ENCODE measurements at places on chromosomes 3 and 15. TPM values are rescaled to one million over a fixed set of nuclear protein-coding genes. Genes with fewer than 3 reads are reported as not detected.

HRG gene
- not detected for total RNA-seq

GPR27 gene
- total RNA-seq, result 0.33 TPM

C3orf52 gene
- total RNA-seq, result 129 TPM

ENTPD3 gene
- total RNA-seq, result 12.2 TPM

U2SURP gene
- 68.2 TPM for total RNA-seq

MESP1 gene
- total RNA-seq, result 4.3 TPM

LIPC gene
- 2.3 TPM for total RNA-seq

MED12L gene
- total RNA-seq, result 0.78 TPM

DNA sequence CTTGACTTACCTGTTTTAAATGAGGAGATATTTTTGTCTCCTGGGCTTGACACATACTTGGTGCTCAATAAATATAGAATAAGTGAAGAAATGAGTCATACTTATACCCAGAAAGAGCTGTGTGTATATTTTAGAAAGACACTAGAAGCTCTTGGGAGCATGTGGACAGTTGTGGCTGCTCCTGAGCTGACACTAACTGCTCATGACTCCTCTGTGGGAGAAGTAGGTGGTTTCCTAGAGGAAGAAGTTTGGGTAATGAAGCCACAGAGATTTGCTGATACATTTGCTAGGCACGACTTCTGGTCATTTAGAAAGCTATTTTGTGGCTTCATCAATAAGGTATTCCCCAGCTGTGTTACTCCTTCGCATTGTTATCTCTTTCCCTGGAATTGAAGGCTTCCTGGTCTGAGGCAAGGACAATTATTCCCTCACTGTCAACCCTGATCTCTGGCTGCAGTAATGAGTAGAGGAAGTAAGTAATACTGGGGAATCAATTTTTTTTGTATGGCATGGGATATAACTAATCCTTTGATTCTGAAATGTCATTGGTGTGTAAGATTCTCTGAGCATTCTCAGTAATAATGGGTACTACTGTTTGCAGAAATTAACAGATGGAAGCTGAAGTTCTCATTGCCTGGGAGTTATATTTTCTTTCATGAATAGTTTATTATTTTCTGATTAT, 79.6 kb upstream of the DCBLD2 start:
- DNase-seq, result no peak

GRCh38 chr3:127011270-127011992, 28.5 kb downstream of the PLXNA1 start:
- DNase-seq, result peak; percentile 36

GRCh38 chr3:56753206-56753820, 48.4 kb downstream of the ARHGEF3 start:
- no peak for DNase-seq

GRCh38 chr3:180611006-180611405, 9.0 kb downstream of the TTC14 start:
- DNase-seq, result no peak

- no peak for DNase-seq
These were observed 789.8 kb downstream of the EDEM1 start for GRCh38 chr3:5977331-5977730.

DNA sequence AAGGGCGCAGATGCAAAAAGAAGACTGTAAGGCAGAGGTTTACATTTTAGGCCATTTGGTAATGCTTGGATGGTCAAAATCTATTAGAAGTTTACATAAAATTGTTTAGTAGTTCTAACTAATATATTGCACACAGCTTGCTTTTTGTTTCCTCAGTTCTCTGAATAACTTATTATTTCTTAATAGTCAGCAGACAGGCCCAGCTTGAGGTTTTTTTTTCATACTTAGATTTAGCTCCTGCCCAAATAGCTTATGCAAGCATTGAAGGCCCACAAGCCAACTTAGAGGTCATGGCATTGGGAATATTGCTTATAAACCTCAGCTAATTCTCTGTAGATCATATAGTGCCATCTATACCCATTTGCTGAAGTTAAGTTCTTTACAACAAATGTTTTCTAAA, 172.5 kb downstream of the RAP2B start:
- DNase-seq, result no peak

DNA sequence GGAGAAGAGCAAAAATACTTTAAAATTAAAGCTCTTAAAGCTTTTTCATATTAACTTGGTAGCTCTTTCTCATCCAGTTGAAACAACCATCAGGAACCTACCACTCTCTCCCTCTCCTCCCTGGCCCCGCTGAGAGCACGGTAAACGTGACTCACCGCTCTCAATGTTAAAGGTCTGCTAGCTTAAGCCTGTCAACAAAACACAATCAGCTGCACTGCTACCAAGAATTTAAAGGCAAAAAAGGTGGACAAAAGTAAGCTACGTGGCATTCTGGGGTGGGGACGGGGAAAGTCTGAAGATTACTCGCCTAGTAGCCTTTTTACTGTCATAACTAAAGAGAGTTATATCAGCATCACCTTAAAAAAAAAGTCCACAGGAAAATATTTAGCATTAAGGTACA, 8.4 kb upstream of the GP5 start:
- no peak for DNase-seq

DNA sequence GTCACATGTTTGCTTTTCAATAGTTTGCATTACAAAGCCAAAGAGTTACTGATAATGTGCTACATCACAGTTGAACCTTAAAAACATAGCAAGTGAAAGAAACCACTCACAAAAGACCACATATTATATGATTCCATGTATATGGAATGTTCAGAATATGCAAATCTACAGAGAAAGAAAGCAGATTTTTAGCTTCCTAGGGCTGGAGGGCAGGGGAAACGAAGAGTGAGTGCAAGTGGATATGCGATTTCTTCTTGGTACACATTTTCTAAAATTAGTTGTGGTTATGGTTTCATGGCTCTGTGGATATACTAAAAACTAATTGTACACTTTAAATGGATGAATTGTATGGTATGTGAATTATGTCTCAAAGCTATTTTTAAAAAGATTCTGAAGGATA, 4.0 kb upstream of the GBE1 start:
- no peak for DNase-seq

- no peak for DNase-seq
These were observed 222.2 kb downstream of the EPHB1 start for GRCh38 chr3:135017003-135017893.

DNA sequence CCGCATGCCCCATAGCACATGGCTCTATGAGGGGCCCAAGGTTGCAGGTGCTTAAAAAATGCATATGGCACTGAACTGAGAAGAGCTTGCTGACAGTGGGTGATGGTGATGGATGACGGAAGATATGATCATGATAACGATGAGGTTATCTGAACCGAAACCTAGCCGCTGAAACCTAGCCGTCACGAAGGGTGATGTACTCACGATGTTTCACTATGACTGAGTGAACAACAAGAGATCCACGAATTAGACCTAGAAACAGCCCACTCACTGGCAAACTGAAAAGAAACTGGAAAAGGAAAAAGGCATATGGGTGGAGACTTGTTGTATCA, 57.6 kb upstream of the BCL6 start:
- DNase-seq, result no peak

DNA sequence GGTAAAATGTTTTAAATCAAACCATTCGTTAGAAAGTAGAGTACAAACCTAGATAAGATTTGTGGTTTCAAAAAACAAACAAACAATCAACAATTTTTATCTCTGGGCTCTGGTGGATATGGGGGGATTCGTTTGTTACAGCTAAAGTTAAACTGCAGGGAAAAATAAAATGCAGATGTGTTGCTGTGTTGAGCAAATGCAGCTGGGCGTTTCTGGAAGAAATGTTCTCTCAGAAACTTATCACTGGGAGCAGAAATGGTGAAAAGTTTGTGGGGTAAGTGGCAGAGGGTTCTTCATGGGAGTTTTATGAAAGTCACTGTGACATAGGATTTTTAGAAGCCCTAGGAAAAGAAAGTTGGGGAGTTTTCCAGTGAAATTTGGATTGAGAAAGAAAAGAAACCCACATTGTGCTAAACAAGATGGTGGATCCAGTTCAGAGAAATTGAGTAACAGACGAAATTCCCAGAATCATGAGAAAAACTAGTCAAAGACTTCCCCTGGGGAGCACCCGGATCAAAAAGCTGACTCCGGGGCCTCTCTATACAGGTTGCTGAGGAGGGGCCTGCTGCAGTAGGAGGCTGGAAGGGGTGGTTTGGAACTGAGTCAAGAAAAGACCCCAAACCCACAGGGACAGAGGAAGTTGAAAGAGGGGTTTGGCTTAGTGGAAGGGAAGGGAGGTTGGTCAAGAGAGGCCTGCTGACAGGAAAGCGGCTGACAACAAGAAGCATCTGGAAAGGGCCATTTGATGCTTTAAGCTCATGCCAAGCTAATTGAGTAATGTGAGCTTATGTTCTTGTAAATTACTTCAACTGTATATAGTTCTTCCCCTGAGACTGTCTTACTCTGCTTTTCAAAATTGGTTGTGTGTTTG, 108.7 kb downstream of the RARB start:
- no peak for DNase-seq

DNA sequence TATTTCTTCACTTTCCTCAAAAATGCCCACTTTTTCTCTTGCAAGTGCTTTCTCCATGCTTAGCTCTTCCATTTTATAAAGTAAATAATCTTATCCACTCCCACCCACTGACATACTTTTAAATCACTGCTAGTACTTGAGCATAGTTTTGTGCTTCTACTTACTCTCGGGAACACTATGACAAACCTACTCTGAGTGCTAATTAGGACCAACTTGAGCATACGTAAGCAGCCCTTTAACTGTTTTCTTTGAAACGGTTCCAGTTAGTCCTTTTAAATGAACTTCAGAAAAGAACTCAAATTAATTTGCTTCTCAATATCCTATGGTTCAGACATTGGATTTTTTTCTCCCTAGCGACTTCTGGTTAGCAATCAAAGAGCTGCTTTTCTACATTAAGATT, 280.0 kb upstream of the SOX2 start:
- DNase-seq, result no peak

DNA sequence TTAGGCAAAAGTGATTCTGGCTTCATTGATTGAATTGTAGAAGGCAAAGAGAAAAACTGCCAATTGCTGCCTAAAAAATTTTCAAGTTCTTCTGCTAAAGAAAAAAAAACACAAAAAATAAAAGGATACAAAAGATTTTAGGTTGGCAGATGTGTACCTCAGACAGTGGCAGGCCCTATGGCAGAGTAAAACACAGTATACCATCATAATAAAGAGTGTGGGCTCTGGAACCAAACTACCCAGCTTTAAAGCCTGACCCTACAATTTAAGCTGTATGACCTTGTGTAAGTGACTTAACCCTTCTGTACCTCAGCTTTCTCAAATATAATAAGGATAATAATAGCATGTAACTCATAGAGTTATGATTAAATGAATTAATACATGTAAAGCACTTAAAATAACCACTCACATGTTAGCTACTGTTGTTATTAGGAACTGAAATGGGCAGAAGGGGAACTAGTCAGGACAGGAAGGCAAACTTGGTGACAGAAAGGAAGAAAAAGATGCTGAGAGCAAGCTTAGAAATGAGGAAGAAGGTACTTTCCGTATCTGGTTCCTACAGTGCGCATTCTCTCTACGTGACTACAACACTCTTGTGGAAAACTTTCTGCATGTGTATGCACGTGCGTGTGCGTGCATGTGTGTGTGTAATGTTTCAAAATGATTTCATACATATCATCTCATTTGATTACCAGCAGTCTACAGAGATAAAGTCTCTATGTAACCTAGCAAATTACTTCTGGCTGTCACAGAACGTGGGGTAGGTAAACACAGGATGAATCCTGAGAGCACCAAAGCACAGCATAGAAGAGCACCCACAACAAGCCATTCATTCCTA, 13.6 kb upstream of the GATM start:
- DNase-seq, result no peak

GRCh38 chr15:89876396-89877082, 17.3 kb downstream of the AP3S2 start:
- DNase-seq, result no peak

DNA sequence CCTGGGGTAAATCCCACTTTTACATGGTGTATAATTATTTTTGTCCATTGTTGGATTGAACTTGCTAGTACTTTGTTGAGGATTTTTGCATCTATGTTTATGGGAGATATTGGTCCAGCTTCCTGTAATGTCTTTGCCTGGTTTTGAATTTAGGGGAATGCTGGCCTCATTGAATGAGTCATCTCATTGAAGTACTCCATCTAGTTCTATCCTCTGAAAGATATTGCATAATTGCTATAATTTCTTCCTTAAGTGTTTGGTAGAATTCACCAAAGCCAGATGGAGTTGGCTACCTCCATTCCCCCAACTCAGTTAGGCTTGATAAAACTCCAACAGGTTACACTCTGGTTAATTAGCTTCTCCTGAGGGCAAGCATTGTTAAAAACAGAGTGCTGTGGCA, 237.4 kb upstream of the TGFBR2 start:
- DNase-seq, result no peak

DNA sequence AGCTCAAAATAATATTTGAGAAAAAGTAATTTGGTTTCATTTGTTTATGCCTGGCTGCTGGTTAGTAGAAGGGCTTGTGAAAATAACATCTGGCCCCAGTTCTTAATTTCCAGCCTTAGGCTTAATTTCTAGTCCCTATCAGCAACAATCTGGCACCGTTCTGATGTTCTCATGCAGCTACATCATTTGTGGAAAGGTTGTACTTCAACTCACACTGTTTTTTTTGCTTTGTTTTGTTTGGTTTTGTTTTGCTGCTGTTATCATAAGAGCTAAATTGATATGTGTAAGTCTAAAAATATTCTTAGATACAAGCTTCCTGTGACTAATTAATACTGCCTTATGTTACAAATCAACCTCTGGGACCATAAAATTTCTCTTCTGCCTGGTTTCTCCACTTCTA, 8.9 kb downstream of the CPA3 start:
- no peak for DNase-seq
